ENCODE measurements at places on chromosomes 16 and 17.

GRCh38 chr17:63535640-63536039 is 12.5 kb downstream of the KCNH6 start:
- DNase-seq = no peak

- no peak for DNase-seq
These were observed 23.5 kb upstream of the FOXK2 start for GRCh38 chr17:82495844-82496528.

- DNase-seq = no peak
These were observed 42.3 kb downstream of the SLC7A5 start for GRCh38 chr16:87826798-87827587.

DNA sequence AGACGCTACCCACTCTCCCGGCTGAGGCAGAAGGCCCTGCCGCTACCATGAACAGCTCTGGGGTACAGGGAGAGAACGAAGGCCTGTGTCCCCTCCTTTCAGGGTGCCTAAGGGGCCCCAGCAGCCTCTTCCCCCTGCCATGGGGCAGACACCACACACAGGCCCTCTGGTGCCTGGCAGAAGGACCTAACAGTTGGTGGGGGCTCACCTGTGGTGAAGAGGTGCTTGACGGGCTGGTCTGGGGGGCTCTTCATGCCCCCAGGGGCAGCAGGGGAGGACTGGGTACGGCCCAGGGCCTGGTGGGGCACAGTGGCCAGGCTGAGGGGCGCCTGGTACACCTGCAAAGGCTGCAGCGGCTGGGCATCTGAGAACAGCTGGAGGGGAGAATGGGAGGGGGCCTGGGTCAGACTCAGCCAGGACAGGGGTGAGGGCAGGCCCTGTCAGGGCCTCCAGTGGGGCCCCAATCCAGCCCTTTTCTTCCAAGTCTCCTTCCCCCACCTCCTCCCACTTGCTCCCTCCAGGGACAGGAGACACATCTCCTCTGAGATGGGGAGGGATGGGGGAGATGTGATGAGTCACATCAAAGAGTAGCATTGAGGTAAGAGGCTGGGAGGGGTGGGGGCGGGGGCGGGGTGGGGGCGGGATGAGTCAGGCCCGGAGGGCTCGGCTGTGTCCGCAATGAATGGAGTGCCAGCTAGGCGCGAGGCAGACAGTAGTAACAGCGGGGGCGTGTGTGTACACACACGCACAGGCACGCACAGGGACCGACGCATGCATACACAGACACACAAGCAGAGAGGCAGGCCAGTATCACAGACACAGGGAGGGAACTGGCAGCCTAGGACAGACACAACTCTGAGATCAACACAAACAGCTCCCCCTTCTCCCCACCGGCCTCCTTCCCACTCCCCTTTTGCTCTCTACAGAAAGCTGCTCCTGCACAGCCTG is 16.1 kb downstream of the G6PC3 start:
- DNase-seq = no peak

- DNase-seq = no peak
These were observed 21.5 kb downstream of the GRB7 start for GRCh38 chr17:39759204-39759603.

DNA sequence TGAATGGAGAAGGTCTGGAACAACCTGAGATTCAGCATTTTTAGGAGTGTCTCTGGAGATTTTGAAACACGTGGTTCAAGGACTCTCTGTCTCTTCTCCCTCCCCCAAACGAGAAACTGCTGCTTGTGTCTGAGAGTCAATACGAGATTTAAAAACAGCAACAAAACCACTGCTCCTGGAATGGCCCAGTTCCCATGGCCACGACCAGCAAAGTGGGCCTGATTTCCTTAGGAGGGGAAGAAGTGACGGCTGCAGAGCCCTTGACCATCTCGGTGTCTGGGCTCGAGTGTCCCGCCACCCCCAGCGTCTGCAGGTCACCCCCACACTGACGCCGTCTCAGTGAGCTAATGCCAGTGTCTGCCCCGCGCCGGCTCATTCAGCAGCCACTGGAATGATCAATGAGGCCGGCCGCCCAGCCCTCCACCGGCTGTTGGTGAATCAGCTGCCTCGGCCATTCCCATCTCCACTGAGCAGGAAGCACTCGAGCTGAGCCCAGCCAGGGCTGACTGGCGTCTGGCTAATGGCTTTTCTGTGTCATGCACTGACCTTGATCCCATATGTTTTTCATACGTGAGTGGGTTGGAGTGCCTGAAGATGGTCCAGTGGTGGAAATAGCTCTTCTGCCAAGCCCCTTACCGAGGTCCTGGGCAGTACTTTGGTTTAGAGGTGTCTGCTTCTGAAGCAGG is 151.8 kb downstream of the PITPNC1 start:
- no peak for DNase-seq

DNA sequence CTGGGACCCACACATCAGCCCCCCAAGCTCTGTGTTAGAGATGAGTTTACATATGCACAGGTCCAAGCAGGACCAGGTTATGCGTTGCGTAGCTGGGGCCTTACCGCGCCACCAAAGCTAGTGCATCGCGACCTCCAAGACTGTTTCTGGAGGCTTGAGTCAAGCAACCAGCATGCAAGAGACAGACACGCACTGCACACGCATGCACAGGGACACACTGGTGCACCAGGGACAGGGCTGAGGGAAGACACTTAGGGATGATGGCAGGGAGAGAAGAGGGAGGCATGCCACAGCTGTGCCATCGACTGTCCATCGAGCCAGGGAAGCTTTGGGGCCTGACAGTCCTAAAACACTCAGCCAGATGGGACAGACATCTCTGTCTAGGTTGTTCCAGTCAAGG is 72.8 kb downstream of the MYH11 start:
- no peak for DNase-seq

- no peak for DNase-seq
These were observed 47.6 kb downstream of the SPOP start for GRCh38 chr17:49630113-49630900.

- DNase-seq = peak; percentile 74
These were observed at the start of gene ANTKMT for GRCh38 chr16:720990-721764. Gene ANTKMT (plus strand): TSS chr16:721146. CDS start chr16:721275, 129 bp downstream.

GRCh38 chr17:60170835-60171752 is 21.3 kb downstream of the CA4 start:
- no peak for DNase-seq

- peak; percentile 44 for DNase-seq
These were observed 1.5 kb upstream of the MAF start for GRCh38 chr16:79601931-79602627.

GRCh38 chr17:55155856-55156560 is 108.8 kb upstream of the HLF start:
- DNase-seq = no peak
